Right lobe of liver (tissue), 6 donors: ENCODE measurements at places on chromosomes 2 and 18. TPM values are rescaled to one million over a fixed set of nuclear protein-coding genes. Genes with fewer than 3 reads are reported as not detected.
A peak's percentile ranks its signal among the peaks of the same experiment; 100 is the strongest.

DNA sequence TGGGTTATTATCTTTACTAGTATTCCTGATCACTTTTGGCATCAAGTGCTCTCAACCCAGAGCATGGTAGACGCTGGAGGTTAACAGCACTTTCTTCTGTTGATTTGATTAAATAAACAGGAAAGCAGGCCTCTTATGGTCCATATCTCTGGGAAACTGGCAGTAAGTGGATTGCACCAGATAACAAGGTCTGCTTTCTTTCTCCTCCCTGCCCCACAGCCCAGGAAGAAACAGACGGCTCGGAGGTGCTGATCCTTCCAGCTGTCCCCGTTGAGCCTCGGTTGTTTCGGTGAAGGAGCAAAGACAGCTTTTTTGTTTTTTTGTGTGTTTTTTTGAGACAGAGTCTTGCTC is 100.8 kb upstream of the KCTD1 start:
- no peaks in the 10 kb centered on the region for H3K27me3 ChIP-seq
- H3K27ac ChIP-seq = no peak overlapping the region
- no peak for DNase-seq
- H3K4me1 ChIP-seq = no peaks in the 10 kb centered on the region

DNA sequence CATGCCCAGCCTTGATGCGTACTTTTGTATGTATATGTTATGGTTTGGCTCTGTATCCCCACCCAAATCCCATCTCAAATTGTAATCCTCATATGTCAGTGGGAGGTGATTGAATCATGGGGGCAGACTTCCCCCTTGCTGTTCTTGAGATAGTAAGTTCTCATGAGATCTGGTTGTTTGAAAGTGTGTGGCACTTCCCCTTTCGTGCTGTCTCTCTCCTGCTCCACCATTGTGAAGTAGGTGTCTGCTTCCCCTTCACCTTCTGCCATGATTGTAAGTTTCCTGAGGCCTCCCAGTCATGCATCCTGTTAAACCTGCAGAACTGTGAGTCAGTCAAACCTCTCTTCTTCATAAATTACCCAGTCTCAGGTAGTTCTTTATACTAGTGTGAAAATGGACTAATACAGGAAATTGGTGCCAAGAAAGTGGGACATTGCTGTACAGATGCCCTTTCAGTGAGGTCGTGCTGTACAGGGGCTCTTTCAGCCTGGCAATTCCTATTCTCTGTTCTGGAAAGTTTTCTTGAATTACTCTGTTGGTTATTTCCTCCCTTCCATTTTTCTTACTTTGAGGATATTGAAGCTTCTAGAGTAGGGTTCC is 38.2 kb downstream of the KCMF1 start:
- H3K27ac ChIP-seq = no peak overlapping the region
- no peak for DNase-seq
- no peak overlapping the region for H3K4me3 ChIP-seq
- H3K4me1 ChIP-seq = no peaks in the 10 kb centered on the region

TMEM37 gene
- total RNA-seq = 96.6 TPM

- no peak overlapping the region for H3K4me3 ChIP-seq
- H3K27ac ChIP-seq = no peak overlapping the region
- H3K27me3 ChIP-seq = no peaks in the 10 kb centered on the region
- peak; percentile 15 for DNase-seq
These were observed 163.8 kb downstream of the CLIP4 start for GRCh38 chr2:29278966-29279365.

GRCh38 chr2:147031897-147032296 is 812.9 kb upstream of the ACVR2A start:
- H3K4me1 ChIP-seq = no peaks in the 10 kb centered on the region
- no peaks in the 10 kb centered on the region for H3K36me3 ChIP-seq
- DNase-seq = no peak
- H3K27ac ChIP-seq = no peak overlapping the region
- no peak overlapping the region for H3K4me3 ChIP-seq

GRCh38 chr2:30456106-30456505 is 9.1 kb downstream of the LCLAT1 start:
- DNase-seq = no peak
- peaks cover 20% of the 10 kb centered on the region for H3K4me1 ChIP-seq
- no peak overlapping the region for H3K27ac ChIP-seq
- no peaks in the 10 kb centered on the region for H3K36me3 ChIP-seq
